Hematopoietic multipotent progenitor cell treated with erythropoietin and hydrocortisone succinate and interleukin-3 and kit ligand, for 8 days (in vitro differentiated cells): ENCODE measurements at places on chromosomes 16 and 17.

DNA sequence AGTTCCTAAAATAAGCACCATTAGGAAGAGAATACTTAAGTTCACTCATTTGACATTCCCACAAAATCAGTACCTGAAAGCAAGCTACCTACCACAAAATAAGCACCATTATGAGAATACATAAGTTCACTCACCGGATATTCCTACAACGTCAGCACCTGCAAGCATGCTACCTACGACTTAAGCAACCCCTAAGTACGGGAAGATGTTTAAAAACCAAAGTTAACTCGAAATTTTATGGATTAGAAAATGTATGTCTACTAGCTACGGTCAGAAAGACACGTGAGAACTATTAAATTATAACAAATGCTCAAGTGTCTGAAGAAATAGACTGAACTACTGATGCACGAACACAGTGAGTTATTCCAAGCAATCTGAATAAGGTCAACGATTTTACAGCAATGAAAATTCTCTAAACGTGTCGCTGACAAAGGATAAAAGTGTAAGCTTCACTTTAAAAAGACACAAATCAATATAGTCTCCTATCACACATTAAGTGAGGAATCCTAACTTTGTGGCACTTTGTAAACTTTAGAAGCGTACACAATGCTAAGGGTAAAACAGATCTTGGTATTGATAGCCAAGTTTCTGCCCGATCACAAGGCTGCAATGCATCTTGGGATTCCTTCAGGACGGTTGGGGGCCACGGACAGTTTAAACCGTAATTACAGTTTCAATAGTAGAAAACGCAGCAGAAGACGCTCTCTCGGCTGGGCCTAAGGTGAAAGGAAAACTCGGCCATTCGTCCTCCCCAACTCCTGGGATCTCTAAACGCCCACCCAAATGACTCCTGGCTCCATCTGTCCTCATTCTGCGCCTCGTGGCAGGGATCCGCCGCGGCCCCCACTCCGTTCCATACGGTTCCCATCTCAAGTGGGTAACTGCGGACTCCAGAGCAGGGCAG lies 1.3 kb downstream of the GSPT1 start:
- DNase-seq: peak; percentile 72

GRCh38 chr16:74577882-74578366 lies 29.0 kb downstream of the GLG1 start:
- DNase-seq: no peak

- no peak for DNase-seq
Measured at GRCh38 chr16:11087691-11088073, 143.3 kb downstream of the CLEC16A start.

GRCh38 chr17:48513097-48513496 lies 17.7 kb downstream of the HOXB1 start:
- DNase-seq: no peak

DNA sequence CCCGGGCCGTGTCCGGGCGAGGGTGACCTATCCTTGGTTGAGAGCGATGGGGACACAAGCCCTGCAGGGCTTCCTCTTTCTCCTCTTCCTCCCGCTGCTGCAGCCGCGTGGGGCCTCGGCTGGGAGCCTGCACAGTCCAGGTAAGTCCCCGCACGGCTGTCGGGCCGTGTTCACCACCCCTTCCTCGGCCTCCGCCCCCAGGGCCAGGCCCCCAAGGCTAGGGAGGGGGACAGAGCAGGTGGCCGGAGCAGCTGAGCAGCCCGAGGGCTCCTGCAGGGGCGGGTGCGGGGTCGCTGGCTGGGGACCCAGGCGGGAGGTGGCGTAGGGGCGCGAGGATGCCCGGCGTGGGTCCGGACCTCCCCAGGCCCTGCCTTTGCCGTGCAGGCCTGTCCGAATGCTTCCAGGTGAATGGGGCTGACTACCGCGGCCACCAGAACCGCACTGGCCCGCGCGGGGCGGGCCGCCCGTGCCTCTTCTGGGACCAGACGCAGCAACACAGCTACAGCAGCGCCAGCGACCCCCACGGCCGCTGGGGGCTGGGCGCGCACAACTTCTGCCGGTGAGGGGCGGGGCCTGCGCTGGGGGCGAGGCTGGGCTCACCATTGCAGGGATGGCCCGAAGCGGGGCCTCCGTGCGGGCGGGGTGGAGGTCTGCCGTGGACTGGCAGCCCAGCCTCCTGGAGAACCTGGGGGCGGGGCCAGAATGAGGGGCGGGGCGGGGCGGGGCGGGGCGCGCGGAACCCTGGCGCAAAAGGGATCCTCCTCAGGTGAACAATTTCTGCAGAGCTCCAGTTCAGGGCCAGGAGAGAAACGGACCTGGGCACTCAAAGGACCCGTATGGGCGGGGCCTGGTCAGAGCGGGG lies 631 bp downstream of the KREMEN2 start:
- DNase-seq: peak; percentile 51

DNA sequence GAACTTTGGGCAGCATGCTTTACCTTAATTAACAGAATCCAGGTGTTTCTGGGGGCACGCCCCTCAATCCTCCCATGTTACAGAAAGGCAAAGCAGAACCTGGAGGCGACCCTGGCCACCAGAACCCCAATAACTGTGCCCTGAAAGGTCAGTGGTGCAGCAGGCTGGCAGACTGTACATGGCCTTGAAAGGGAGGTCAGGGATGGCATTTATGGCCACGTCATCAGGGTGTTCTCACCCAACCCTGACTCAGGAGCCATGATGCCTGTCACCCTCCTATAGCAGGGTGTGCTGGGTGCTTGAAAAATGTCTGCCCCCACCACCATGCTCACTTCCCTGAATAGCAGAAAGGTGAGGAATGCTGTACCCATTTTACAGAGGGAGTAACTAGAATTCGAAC lies 177.7 kb downstream of the TMEM132E start:
- no peak for DNase-seq

- no peak for DNase-seq
Measured at GRCh38 chr17:57624386-57624785, 120.7 kb downstream of the CCDC182 start.
